Naive thymus-derived CD4-positive, alpha-beta T cell (primary cell): ENCODE measurements at places on chromosomes 2 and 18. TPM values are rescaled to one million over a fixed set of nuclear protein-coding genes. Genes with fewer than 3 reads are reported as not detected.

The CCL20 gene
- polyA plus RNA-seq, result not detected

The CRACDL gene
- polyA plus RNA-seq, result 0.51 TPM

The MXD1 gene
- polyA plus RNA-seq, result 10.6 TPM

The PLEKHH2 gene
- polyA plus RNA-seq, result not detected

The TBR1 gene
- not detected for polyA plus RNA-seq

The ADGRF3 gene
- polyA plus RNA-seq, result 0.09 TPM

The CD226 gene
- 27.9 TPM for polyA plus RNA-seq

The TRABD2A gene
- polyA plus RNA-seq, result 119 TPM

The TUBA3E gene
- polyA plus RNA-seq, result not detected

The APOB gene
- not detected for polyA plus RNA-seq

The MARCHF4 gene
- not detected for polyA plus RNA-seq

The ERFE gene
- not detected for polyA plus RNA-seq

The CXCR1 gene
- 0.20 TPM for polyA plus RNA-seq

The EDAR gene
- 24.3 TPM for polyA plus RNA-seq

The GAREM2 gene
- 2.4 TPM for polyA plus RNA-seq

The WDR54 gene
- polyA plus RNA-seq, result 68.2 TPM

The DAW1 gene
- not detected for polyA plus RNA-seq

The CFLAR gene
- polyA plus RNA-seq, result 95.7 TPM

The COA5 gene
- polyA plus RNA-seq, result 25.5 TPM

The SKOR2 gene
- polyA plus RNA-seq, result not detected

The TRIM43 gene
- polyA plus RNA-seq, result not detected

The SLC5A7 gene
- polyA plus RNA-seq, result not detected

The HOXD13 gene
- polyA plus RNA-seq, result not detected

The PSMA8 gene
- polyA plus RNA-seq, result 1.6 TPM

The CFAP65 gene
- not detected for polyA plus RNA-seq

The RAPGEF4 gene
- polyA plus RNA-seq, result not detected

The ZFAND2B gene
- 90.7 TPM for polyA plus RNA-seq

The PROKR1 gene
- polyA plus RNA-seq, result not detected

The ARHGEF33 gene
- polyA plus RNA-seq, result not detected

The SERPINB8 gene
- 9.6 TPM for polyA plus RNA-seq

The UNC80 gene
- polyA plus RNA-seq, result not detected

The SRD5A2 gene
- polyA plus RNA-seq, result not detected

The SERPINB10 gene
- polyA plus RNA-seq, result not detected

The EN1 gene
- polyA plus RNA-seq, result not detected

The IFIH1 gene
- 14.5 TPM for polyA plus RNA-seq

The LIMS3 gene
- polyA plus RNA-seq, result 1.8 TPM

The CCDC141 gene
- 16.7 TPM for polyA plus RNA-seq

The GNAL gene
- 0.09 TPM for polyA plus RNA-seq

The ABCG8 gene
- 0.11 TPM for polyA plus RNA-seq

The MATN3 gene
- not detected for polyA plus RNA-seq

The C2orf80 gene
- polyA plus RNA-seq, result not detected

The TWIST2 gene
- not detected for polyA plus RNA-seq

The CD8A gene
- polyA plus RNA-seq, result 0.16 TPM

The CSRNP3 gene
- not detected for polyA plus RNA-seq

The TRPM8 gene
- polyA plus RNA-seq, result not detected

The C2orf78 gene
- not detected for polyA plus RNA-seq

The TXNDC2 gene
- not detected for polyA plus RNA-seq

The TLX2 gene
- not detected for polyA plus RNA-seq

The SERPINB4 gene
- polyA plus RNA-seq, result not detected

The TUBB8B gene
- polyA plus RNA-seq, result not detected

The UGT1A8 gene
- not detected for polyA plus RNA-seq

The UBR3 gene
- polyA plus RNA-seq, result 7.7 TPM

The MRO gene
- not detected for polyA plus RNA-seq

The SIX2 gene
- not detected for polyA plus RNA-seq
